ENCODE measurements at places on chromosomes 5 and 9.

- no peak for DNase-seq
Observed at GRCh38 chr5:54991416-54991815, 6.0 kb upstream of the ESM1 start.

DNA sequence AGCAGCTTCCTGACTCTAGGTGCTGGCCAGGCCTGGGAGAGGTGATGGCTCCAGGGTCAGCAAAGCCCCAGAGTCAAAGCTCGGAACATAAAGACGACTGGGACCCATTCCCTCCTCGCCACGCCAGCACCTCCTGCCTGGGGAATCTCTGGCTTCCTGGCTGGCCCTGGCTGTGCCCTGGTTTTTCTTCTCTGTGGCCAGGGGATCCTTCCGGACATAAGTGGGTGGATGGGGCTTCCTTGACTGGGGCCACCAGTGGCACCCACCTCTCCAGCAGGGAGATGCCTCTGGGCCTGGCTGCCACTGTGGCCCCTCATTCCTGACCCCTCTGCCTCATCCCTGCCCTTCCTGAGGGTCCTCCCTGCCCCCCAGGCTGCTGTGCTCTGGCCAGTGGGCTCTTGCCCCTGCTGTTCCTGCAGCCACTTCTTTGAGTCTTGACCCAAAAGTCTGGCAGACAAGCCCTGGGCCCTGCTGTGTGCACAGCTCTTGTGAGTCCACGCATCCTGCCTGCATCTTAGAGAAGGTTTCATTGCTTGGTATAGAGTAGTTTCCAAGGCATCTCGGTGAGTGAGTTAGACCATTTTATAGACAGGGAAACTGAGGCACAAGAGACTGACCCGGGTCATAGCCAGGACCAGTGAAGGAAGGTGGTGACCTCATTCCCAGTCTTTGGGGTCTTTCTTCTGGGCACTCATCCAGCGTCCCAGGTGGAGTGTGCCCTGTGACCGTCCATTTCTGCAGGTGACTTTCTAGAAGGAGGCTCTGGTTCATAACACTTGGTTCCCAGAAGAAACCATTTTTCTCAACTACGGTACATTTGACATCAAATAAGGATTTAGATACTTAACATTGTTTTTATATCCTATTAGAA, 17.3 kb upstream of the LPCAT1 start:
- no peak for DNase-seq

GRCh38 chr5:6905883-6906282, 192.7 kb downstream of the TENT4A start:
- no peak for DNase-seq

DNA sequence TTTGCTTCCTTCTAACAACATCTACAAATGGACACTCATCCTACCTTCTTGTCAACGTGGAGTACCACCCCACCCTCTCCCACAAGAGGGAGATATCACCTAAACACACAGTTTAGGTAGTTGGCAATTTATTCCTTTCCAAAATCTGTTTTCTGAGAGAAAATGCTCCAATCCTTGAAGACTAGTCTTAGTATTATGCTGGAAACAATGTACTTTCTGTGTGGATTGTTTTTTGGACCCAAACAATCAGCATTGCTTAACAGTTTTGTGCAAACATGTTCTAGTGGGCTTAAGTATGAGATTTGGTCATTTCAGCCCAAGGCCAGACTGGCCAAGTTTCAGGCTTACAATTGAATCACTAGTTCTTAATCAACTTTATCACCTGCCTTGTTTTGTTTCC, 359.1 kb downstream of the ARHGEF28 start:
- DNase-seq: no peak

- no peak for DNase-seq
Observed at GRCh38 chr5:109876941-109877669, 187.4 kb downstream of the MAN2A1 start.

DNA sequence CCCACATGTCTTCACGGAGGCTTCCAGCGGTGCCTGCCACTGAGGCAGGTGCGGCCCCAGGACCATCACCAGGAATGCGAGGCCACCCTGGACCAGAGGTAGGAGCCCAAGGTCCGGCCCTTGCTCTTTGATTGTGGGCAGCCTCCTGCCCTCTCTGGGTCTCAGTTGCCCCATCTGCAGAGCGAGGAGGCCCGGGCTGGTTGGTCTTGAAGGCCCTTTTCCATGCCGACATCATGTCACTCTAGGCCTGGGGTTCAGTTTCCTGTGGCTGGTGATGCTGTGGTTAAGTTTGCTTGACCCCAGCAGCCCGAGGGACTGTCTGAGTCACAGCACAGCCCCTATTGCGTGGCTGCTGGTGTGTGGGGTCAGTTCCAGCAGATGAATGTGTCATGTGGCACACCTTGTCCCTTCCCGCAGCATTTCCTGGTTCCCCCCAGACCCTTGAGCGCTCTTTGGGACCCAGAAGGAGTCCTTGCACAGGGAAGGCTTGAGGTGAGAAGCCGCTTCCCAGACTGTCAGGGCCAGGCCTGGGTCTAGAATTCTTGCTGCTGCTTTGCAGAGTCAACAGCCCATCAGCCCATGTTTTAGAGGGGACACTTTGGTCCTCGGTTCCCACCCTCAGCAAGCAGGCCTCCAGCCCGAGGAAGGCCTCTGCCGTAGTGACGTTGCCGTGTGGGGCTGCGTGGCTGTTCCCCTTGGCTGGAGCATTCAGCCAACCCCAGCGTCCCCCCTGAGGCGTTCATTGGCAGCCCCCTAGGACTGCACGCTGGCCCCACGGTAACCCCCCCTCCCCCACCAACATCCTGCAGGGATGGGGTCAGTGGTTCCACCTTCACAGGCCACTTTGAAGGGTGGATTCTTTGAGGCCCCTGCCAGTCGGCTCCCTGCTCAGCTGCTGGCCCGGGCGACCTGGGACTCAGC, 31.0 kb upstream of the HMCN2 start:
- DNase-seq: no peak

DNA sequence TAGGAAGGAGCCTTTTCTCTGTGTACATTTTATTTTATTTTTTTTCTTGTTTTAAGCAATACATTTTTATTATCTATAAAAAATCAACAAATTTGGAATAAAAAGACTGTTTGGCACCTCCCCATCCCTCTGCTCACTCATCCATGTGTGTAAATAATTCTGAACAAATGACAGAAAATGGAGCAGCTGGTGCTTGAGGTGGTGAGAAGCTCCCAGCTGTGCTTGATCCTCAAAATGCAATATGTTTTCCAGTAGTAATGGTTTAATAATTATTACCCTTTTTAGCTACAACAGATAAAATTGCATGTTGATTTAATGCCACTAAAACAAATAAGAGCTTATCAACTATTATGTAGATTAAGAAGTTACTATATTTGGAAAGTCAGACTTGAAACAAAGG, 132.5 kb downstream of the CDH18 start:
- DNase-seq: no peak

DNA sequence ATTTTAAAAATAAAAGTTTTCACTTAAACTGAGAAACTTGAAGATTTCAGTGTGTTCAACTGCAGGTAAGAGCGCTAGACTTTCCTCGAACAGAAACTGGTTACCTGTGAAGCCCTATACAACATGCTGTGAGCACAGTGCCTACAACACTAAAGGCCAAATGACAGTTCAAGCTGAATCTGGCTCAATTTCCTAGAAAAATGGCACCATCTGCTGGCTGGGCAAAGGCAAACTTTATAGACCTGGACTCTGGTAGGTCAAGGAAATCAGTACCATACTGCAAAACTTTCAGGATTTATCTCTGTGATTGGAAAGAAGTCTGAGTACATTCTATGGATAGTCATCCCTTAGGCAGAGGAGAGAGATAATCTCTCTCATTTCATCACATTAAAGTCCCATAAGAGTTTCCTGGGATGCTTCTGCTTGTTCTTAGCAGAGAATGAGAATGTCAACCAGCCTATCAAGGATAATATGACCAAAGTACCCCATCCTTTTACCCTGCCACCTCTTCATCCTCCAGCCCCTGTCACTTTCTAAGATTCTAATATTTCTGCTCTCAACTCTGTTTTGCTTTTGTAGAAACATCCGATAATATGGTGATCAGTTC, 31.8 kb upstream of the FOXB2 start:
- DNase-seq: peak; percentile 22

DNA sequence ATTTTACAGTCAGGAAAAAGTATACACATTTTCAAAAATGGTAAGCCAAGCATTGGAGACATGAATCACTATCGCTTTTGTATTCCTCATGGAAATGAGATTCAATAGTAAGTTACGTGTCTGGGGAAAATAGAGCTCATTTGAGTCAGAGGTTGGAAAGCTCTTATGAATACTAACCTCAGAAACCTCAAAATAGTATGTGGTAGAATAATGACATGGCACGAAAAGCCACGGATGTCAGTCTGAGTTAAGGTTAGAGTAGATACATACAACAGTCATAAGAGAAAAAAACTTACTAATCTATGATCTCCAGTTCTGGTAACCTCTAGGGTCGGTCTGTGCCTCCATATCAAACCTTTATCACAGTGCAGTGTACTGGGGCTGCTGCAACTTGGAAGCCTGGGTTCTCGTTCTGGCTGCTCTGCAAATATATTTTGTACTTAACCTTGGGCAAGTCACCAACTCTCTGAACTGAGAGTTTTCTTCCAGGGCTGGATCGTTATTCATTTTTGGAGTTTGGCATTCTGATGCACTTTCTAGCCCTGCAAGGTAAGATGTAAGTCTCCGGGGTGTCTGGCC, 31.8 kb downstream of the MAP1B start:
- DNase-seq: no peak
